ENCODE measurements at places on chromosomes 12 and 14.
A peak's percentile ranks its signal among the peaks of the same experiment; 100 is the strongest.

GRCh38 chr12:52367876-52368275 is 595 bp upstream of the KRT85 start:
- no peaks in the 10 kb centered on the region for H3K4me1 ChIP-seq
- no peak overlapping the region for H3K27ac ChIP-seq
- no peaks in the 10 kb centered on the region for H3K27me3 ChIP-seq
- DNase-seq: no peak
- no peak overlapping the region for H3K4me3 ChIP-seq
- H3K36me3 ChIP-seq: no peaks in the 10 kb centered on the region

DNA sequence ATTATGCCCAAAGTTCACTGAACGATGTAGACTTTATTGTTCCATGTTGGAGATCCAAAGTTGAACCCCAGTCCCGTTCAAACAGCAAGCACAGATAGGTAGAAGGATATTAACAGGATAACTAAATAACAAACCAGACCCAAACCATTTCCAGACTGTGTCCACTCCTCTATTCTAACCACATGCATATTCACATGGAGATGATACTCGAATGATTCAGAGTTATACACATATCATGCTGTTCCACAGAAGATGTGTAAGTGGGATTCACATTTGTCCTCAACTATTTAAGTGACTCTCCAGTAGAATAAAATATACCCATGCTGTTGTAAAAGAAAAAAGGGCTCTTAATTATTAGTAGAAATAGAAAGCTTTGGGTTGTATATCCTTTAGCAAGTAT is 185.9 kb downstream of the ITPR2 start:
- no peak for DNase-seq
- H3K4me1 ChIP-seq: no peaks in the 10 kb centered on the region
- H3K4me3 ChIP-seq: no peak overlapping the region
- no peak overlapping the region for H3K27ac ChIP-seq

DNA sequence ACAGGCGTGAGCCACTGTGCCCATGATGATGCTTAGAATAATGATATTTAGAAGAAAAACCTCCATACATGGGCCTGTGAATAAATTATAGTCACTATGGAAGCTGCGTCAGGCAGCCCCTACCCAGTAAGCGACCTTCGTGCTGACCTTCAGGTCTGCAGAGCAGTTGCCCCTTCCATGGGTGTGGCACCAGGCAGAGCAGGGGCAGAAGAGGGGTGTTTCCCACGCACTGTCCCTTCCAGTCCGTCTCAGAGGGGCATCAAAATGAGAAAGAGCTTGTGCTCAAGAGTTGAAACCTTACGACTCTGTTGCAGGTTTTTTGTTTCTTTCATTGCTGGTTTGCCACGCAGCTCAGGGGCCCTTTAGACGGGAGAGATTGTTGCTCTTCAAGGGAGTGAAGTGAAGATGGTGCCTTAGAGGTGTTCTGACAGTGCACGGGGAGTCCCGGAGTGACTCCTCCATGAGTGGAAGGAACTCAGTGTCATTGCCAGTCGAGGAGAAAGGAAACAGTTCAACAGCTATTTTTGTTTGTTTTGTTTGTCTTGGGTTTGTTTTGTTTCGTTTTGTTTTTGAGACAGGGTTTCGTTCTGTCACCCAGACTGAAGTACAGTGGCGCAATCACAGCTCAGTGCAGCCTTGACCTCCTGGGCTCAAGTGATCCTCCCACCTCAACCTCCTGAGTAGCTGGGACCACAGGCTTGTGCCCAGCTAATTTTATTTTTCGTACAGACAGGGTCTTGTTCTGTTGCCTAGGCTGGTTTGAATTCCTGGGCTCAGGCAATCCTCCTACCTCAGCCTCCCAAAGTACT is 13.9 kb downstream of the CKB start:
- no peaks in the 10 kb centered on the region for H3K27me3 ChIP-seq
- peaks cover 18% of the 10 kb centered on the region for H3K4me1 ChIP-seq
- peak overlapping the region; percentile 62 for H3K27ac ChIP-seq
- H3K4me3 ChIP-seq: no peak overlapping the region
- H3K36me3 ChIP-seq: no peaks in the 10 kb centered on the region
- peak; percentile 79 for DNase-seq

GRCh38 chr12:110555577-110556406 is 27.3 kb downstream of the PPTC7 start:
- no peaks in the 10 kb centered on the region for H3K27me3 ChIP-seq
- H3K4me3 ChIP-seq: no peak overlapping the region
- H3K4me1 ChIP-seq: peaks cover 30% of the 10 kb centered on the region
- no peak for DNase-seq

DNA sequence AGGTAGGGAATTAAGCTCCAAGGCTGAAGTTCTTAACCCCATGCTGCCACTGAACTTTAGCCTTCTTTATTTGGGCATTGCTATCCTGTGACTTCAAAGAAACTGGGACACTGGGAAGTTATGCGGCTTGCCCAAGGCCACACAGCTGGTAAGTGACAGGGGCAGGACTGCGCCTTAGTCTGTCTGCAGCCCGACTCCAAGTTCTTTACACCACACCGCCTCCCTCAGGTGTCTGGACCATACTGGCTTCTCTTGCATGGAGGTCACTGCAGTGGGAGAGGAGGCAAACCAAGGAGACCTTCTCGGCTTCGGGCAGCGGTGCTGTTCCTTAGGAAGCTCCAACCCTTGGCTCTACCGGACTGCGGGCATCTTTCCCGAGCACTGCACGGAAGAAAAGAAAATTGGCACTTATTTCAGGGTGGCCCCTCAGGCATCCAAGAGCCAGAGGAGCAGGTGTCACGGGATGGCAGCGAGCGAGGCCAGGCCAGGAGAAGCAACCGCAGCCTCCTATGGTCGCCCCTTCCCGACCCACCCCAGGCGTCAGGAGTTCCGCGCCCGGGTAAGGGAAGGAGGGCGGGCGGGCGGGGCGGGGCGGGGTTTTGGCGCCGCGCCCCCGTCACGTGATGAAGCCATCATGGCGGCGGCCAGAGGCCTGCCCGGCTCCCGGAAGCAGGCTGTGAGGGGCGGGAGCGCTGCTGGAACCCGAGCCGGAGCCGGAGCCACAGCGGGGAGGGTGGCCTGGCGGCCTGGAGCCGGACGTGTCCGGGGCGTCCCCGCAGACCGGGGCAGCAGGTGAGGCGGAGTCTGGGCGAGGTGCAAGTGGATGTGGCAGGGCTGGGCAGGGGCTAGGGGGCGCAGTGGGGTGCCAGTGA is 16.4 kb upstream of the ESPL1 start:
- H3K27ac ChIP-seq: peak overlapping the region; percentile 76
- peaks cover 11% of the 10 kb centered on the region for H3K36me3 ChIP-seq
- peak overlapping the region; percentile 92 for H3K4me3 ChIP-seq
- H3K4me1 ChIP-seq: peaks cover 20% of the 10 kb centered on the region
- H3K27me3 ChIP-seq: no peaks in the 10 kb centered on the region
- peak; percentile 80 for DNase-seq

DNA sequence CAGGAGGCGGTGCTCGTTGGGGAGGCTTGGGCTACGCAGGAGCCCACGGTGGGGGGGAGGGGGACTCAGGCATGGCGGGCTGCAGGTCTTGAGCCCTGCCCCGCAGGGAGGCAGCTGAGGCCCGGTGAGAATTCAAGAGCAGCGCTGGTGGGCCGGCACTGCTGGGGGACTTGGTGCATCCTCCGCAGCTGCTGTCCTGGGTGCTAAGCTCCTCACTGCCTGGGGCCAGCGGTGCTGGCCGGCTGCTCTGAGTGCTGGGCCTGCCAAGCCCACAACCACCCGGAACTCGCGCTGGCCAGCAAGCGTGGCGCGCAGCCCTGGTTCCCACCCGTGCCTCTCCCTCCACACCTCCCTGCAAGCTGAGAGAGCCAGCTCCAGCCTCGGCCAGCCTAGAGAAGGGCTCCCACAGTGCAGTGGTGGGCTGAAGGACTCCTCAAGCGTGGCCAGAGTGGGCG is 3.2 kb downstream of the METTL25 start:
- no peak overlapping the region for H3K4me3 ChIP-seq
- H3K4me1 ChIP-seq: peaks cover 36% of the 10 kb centered on the region
- H3K27me3 ChIP-seq: no peaks in the 10 kb centered on the region

Data from adrenal gland (tissue), 19 donors.